ENCODE measurements at places on chromosomes 4 and X.

GRCh38 chrX:141652286-141652685 is 46.3 kb downstream of the SPANXD start:
- no peak for DNase-seq

GRCh38 chr4:23171976-23172375 is 479.2 kb downstream of the GBA3 start:
- DNase-seq, result no peak

DNA sequence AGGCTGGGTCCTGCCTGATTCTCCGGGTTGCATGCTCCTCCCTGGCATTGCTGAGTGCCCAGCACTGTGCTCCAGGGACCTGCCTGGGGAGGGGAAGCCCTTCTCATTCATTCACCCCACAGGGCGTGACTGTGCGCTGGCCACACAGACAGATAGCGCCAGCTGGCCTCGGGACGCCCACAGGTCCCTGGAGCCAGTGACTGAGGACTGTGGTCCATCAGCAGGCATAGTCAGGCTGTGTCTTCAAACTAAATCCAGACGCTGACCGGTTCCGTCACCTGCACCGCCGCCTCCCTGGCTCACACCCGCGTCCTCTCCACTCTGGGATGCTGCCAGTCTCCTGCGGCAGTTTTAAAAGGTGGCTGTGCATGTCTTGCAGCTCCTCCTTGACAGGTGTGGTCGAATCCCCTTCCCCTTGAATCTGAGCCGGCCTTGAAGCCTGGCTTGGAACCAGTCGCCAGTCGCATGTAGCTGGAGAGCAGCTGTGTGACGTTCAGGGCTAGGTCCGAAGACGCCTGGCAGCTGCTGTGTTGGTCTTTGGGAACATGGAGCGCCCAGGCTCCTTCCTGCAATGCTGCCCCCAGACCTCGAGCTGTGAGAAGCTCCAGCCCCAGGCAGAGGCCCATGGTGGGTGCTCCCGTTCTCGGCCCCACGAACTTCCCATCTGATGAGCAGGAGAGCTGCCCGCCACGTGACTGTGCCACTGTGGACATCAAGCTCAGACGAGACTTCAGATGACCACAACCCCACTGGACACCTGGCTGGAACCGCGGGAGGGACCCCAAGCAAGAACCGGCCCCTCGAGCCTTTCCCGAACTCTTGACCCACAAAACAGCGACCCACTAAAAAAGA is 94.1 kb downstream of the ADRA2C start:
- no peak for DNase-seq

- peak; percentile 84 for DNase-seq
These were observed 20.4 kb downstream of the TMEM131L start for GRCh38 chr4:153486281-153487151.

DNA sequence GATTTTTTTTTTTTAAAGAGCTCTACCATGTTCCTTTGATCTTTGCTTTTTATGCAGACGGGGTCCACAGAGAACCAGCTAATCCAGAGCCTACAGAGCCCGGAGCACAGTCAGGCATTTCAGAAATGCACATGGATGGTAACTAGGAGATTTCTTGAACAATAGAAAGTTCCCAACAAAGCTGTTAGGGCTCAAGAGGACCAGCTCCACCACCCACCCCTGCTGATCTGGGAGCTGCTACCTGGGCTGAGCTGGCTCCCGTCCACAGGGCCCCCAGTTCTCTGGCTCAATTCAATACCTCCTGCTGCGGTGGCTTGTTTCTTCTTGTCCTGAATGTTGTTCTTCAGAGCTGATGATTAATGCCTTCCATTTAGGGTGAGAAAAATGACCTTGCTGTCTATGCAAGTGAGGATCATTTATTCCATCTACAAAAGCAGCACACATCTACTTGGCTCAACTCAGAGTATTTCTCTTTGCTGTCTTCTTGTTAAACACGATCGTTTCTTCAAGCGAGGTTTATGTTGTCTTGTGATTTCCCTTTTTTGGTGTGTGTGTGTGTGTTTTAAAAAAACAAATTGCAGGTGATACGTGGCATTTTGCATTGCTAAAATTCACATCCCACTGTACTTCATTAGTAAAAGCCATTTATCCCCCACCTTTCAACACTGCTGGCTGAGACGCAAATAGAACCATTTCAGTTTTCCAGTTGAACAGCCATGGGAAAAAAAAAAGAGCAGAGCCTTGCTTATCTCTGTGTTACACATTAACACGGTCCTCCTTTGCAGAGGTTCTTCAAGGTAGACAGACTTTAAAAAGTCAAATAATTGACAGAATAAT is 31.3 kb downstream of the IGFBP7 start:
- no peak for DNase-seq

DNA sequence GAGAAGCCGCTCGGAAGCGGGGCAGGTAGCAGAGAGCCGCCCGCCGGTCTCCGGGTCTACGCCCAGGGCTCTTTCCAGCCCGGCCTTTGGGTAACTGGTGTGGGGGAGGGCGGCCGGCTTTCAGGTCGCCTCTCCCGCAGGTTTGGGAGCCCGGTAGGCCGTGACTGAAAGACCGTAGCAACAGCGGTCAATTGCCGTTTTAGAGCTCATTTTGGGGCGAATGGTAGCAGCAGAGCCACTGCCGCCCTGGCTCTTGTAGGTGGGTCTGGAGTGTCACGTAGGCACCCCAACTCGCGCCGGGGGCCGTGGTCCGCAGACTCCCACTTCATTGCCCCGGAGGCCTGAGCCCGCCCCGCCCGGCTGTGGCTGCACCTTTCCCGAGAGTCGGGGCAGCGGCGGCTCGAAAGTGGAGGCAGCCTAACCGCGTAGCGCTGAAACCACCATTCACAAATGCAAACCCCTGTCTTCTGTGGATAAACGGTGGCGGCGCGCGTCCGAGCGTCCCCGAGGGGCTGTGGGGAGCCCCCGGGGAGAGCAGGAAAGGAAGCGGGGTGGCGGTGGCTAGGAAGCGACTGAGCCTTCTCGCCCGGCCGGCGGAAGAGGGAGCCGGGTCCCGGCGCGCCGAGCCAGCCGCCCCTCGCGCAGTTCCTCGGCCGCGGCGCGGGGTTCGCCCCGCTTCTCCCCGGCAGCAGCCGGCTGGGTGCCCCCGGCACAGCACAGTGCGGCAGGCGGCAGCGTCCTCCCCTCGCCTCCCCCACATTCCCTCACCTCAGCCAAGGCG is 2185.1 kb upstream of the TENM3 start:
- peak; percentile 2 for DNase-seq

DNA sequence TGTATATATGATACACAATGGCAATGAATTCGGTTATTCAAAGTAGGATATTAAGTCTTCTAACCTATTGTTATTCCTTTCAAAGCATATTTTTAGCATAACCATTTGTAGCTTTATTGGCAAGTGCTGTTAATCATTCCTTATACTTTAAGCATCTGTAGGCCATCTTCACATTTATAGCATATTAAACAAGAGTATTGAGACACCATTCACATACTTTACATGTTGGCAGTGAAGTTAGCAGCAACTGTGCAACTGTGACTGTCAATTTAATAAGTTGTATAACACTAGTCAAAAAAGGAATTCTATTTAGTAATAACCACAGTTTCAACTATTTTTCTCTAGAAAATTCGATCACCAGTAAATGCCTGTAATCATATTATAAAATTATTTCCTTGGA is 107.3 kb upstream of the MYOZ2 start:
- no peak for DNase-seq

DNA sequence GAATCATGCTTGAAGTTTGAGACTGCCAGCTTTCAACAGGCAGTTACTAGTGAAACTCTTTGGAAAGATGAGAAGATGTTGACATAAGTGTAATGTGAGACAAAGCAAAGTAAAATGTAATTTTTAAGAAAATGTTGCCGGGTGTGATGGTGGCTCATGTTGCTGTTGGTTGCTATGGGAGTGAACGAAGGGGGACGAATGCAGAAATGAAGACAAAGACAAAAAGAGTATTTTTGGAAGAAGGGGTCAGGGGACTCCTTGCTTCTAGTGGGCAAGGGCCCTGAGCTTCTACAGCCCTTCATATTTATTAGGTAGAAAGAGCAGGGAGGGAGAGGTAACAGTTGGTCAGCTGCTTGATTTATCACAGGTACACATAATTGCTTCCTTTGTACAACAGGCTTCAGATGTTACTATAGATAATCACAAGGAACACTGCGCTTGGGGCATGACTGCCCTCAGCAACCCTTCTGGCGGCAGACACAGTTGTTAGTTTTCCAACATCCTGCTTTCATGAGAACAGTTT is 11.9 kb upstream of the UGDH start:
- DNase-seq, result no peak

DNA sequence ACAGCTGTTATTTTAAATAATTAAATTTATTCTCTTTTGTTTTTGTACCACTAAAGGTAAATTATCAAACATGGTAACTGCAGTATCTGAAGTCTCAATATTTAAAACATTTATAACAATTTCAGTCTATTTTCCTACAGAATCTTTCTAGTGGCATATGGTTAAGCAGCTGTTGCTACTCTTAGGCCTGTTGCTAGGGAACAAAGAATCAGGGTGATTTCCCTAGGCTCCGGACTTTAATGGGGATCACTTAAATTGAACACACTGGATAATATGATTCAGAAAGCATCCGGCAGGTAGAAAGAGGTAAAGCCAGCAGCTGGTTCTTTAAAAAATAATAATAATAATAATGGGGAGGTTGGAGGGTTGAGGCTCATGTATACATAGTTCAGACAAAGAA is 17.6 kb downstream of the FBXO8 start:
- DNase-seq, result no peak

GRCh38 chr4:75004755-75005668 is 72.1 kb downstream of the PARM1 start:
- DNase-seq, result no peak

DNA sequence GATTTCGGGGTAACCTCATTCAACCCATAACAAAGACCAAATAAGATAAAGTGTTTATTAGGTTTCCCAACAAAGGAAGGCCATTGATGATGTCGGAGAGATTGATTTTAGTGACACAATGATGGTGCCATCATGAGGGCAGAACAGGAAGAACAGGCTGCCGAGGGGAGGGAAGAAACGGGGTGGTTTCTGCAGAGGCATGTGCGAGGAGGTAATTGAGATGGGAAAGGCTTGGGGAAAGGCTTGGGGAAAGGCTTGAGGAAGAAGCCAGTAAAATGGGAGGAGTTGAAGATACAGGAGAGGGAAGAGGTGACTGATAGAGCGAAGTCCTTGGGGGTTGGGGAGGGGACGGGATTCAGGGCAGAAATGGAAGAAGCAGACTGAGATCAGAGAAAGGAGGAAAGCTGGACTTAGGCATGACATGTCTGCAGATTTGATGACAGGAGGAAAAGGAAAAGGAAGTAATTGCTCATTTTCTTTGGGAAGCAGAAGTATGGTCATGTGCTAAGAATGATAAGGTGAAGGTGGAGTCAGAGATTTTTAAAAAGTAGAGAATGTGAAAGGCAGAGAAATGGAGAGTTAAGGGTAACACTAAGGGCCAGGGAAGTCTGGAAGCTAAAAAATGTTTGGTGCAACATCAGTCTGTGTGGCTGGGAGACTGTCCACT is 6.0 kb downstream of the HPSE start:
- no peak for DNase-seq

DNA sequence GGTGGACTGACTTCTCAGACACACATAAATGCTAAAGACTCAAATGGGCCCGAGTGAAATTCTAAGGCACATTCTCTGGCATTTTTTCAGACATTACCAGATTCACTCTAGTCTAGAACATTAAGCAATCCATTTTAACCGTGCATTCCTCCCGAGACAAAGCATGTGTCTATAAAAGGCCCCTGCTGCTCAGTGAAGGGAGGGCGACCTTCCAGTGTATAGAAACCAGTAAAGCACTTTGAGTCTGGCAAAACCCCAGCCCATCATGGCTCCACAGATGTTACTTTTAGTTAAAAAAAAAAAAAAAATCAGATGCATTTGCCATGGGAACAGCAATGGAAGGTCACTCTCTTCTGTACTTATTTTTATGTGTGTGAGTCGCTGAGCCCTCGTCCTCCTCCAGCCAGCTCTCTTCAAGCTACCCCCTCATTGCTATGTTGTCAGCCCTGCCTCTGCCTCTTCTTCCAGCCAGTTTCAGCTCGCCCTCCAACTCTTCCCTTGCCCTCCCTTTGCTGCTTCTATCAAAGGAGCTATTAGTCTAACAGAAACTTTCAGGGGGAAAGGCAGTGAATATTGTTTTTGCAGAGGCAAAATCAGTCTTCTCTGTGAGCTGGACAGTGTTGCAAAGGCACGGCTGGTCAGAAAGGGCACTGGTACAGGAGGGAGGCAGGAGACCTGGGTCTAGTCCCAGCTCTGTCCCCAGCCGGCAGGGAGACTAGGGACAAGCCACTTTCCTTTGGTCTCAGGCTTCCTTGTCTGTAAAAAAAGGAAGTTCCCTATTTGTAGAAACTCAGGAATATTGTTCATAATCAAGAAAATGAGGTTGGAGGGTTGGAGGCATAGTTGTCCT is 644.2 kb downstream of the ZNF674 start:
- peak; percentile 2 for DNase-seq

- DNase-seq, result no peak
These were observed 35.8 kb downstream of the YIPF6 start for GRCh38 chrX:68534691-68535090.

DNA sequence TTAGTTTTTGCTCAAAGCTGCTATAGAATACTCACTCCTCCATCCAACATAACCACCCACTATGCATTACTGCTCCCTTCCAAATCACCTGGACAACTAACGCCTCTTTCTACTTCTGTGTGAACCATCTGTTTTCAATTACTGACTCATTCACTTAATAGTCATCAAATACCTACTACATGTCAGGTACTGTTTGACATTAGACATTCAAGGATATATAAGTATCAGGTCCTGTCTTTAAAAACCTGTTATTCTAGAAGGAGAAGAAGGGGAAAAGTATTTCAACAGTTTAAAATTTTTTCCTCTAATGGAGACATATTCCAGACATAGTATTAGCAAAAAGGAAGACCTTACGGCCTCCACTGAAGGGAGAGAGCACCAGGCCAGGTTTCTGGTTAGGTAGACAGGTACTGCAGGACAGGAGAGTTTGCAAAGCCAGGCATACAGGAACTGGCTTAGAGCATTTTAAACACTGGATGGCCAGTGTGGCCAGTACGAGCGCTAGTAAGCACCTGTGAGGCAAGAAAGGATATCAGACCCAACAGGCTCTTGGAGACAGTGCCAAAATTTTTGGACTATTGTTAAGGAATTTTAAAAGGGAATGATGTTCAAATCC is 39.0 kb downstream of the SH3RF1 start:
- no peak for DNase-seq

- no peak for DNase-seq
These were observed 333.8 kb upstream of the TENM3 start for GRCh38 chr4:181909368-181909767.

GRCh38 chr4:57061395-57061794 is 48.8 kb downstream of the IGFBP7 start:
- DNase-seq, result peak; percentile 47

DNA sequence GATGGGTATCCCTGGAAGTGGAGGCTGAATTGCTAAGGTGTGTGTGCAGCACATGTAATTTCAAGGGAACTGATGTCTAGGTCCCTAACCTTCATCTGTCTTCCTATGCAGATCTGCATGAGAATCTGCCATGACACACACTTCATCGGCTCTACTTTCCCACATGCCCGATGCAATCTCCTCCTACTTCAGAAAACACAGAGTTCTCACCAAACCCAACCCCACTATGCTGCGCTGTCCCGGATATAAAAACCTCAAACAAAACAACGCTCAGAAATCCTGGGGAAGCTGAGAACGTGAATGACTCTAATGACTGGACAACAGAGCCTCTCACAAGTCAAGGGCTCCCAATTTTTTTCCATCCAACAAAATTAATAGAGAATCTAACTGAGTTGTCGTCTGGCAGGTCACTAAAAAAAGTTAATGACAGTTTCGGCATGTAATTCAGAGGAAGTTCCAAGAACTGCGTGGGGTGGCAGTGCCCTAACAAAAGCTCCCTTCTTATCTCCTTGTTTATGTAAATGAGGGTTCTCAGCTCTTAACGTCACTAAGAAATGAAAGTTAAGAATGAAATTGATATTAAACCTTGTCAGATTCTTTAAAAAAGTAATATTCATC is 39.0 kb downstream of the STX18 start:
- no peak for DNase-seq
